A673 (cell line): ENCODE measurements at places on chromosomes 4 and X. TPM values are rescaled to one million over a fixed set of nuclear protein-coding genes. Genes with fewer than 3 reads are reported as not detected.

The RNF212 gene
- 2.4 and 2.8 TPM in 2 replicates for total RNA-seq

The TMEM156 gene
- not detected in 2 replicates for total RNA-seq

The GUCY1B1 gene
- total RNA-seq, result not detected in 2 replicates

The BST1 gene
- 2.1 and 2.4 TPM in 2 replicates for total RNA-seq

The NUDT11 gene
- 44.6 and 52.4 TPM in 2 replicates for total RNA-seq

The CDS1 gene
- 1.7 and 1.8 TPM in 2 replicates for total RNA-seq

The CPLX1 gene
- total RNA-seq, result 4.6 and 6.6 TPM in 2 replicates

The REST gene
- total RNA-seq, result 23.7 and 24.6 TPM in 2 replicates

The RAB39B gene
- 0.43 and 0.81 TPM in 2 replicates for total RNA-seq

The OPN1MW3 gene
- not detected in 2 replicates for total RNA-seq

DNA sequence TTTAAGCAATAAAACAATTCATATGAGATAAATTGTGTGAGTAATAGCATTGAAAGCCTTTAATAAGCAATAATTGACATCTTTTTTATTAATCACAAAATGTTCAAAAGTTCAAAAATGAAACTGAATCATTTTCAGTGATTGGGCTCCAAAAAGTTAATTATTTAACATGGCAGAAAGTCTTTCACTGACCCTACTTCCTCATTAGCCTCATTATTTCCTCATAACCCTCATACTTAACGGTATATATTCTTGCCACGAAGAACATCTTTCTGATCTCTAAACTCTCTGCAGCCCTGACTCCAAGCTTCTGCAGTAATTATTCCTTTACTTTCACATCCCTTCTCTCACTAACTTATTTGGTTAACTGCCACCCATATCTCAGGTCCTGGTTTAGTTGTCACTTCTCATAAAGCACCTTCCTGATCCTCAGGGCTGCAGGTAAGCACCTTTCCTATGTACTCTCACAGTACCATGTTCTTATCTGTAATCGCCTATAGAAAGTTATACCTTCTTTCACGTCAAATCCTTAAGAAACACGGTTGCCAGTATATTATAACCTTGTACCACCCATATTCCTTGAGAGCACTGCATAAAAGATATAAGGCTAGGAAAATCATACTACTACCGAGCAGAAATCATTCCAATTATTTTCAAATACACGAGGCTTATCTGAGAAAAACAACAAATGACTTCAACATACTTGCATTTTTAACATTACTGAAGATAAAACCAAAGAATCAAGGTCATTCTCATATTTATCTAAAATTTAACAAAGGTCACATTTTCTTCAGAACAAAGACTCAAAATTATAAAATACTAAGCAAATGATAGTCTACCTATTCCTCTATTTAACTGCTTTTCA is 72.2 kb downstream of the PPP3CA start:
- DNase-seq, result no peak

- no peak for DNase-seq
Observed at GRCh38 chr4:16439768-16440167, 213.5 kb upstream of the TAPT1 start.

GRCh38 chrX:84339507-84340364 is 151.7 kb upstream of the RPS6KA6 start:
- DNase-seq, result peak; percentile 14

DNA sequence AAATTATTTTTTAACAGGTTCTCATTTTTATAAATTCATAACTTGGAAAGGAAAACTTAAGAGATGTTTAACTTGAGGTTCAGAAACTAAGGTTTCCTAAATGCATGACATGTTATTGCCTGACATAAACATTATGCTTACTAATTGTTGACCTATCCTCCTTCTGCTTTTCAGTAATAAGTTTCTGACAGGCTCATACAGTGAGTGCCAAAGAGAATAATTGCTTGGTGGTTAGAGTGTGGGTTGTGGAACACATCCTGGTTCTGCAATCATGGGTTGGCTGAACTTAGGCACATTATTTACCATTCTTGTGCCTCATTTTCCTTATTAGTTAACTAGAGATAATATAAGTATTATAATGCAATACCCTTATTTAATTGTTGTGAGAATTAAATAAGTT is 56.5 kb downstream of the BMPR1B start:
- no peak for DNase-seq

DNA sequence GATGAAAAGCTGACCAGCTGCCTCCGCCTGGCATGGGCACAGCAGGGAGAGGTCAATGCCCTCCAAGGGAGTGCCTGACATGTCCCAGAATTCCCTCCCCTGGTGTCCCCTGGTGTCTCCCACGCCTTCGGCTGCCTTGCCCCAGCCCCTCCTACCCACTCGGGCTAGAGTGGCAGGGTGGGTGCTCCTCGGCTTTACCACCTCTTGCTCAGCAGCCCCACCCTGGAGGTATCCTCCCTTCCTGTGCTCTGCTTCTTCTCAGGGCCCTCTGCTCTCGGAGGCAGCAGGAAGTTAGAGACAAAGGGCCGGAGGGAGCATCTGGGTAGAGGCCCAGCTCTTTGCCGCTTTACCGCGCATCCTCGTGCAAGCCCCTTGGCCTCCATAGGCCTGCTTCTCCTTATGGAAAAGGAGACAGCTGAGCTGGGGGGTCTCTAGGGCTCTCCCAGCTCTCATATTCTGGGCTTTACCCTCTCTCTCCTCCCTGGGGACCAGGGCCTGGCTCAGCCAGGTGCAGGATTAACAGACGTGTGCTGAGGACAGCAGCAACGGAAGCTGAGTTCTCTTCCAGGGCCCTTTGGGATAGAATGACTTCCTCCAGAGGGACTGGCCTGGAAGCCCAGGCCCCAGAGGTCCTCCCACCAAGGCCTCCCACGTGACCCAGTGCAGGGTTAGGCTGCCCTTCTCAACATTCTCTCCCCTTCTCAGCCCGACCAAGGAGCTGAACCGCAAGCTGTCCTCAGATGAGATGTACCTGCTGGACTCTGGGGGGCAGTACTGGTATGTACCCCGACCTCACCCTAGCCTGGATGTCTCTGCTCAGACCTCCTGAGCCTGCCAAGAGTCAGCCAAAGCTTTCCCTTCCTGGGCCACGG is 17.2 kb downstream of the XPNPEP2 start:
- no peak for DNase-seq

DNA sequence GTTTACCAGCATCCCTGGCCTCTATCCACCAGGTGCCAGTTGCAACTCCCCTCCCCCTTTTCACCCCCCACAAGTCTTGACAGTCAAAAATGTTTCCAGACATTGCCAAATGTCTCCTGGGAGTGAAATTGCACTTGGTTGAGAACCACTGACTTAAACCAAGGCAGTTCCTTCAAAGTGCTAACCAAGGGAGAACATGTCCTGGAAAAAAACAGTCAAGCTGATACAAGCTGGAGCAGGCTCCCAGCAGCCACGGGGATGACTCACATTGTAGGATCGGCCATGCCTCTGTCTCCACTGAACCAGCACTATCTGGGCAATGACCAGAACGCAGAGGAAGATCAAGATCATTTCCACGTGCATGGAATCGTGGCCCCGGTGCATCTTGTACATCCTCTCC is 11.4 kb downstream of the RNF175 start:
- no peak for DNase-seq

DNA sequence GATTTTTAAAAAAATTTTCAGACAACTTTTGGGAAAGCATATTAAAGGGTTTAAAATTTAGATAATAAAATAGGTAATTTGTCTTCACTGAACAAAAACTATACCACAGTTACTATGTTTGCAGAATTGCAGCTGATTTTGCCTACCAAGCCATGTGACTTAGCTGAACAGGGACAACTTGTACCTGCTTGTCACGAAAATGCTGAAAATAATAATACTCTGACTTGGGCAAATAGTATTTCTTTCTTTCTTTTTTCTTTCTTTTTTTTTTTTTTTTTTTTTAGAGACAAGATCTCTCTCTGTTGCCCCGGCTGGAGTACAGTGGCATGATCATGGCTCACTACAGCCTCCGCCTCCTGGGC is 225.2 kb upstream of the PPP1R2C start:
- no peak for DNase-seq

DNA sequence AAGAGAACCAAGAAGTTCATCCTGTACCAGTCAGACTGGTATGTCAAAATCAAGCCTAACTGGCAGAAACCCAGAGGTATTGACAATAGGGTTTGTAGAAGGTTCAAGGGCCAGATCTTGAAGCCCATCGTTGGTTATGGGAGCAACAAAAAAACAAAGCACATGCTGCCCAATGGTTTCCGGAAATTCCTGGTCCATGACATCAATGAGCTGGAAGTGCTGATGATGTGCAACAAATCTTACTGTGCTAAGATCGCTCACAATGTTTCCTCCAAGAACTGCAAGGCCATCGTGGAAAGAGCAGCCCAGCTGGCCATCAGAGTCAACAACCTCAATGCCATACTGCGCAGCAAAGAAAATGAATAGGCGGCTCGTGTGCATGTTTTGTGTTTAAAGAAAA is 172.7 kb upstream of the MED14 start:
- DNase-seq, result no peak

- no peak for DNase-seq
Observed at GRCh38 chr4:47719576-47719975, 118.3 kb downstream of the CORIN start.

GRCh38 chrX:122500556-122500955 is 683.5 kb upstream of the GRIA3 start:
- DNase-seq, result no peak

DNA sequence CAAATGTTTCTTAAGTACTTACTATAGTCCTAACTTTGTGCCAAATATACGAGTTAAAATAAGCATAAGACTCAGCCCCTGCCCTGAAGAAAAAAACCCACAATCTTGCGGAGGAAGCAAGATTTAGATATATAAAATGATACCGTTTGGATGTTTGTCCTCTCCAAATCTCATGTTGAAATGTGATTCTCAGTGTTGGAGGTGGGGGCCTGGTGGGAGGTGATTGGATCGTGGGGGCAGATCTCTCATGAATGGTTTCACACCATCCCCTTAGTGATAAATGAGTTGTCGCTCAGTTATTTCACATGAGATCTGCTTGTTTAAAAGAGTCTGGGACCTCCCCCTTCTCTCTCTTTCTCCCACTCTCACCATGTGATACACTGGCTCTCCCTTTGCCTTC is 28.7 kb downstream of the EFHC2 start:
- DNase-seq, result no peak

GRCh38 chr4:160505724-160506123 is 1402.8 kb downstream of the RAPGEF2 start:
- DNase-seq, result no peak

GRCh38 chr4:99712099-99712498 is 54.5 kb upstream of the C4orf54 start:
- no peak for DNase-seq

DNA sequence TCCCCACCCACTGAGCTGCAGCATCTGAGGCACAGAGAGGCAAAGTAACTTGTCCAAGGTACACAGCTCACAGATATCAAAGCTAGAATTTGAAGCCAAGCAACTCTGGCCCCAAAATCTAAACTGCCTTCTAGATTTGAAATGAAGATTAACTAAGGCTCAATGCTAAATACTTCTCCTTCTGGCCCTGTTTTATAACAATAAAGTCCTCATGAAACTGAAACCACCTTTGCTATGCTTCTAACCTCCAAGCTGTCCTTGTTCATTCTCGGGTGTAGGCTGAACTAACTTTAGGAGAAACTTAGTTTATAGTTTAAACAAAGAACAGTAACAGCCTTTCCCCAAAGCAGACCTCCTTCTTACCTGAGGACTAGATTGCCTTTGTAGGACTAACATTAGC is 93.6 kb downstream of the DCTD start:
- DNase-seq, result no peak

DNA sequence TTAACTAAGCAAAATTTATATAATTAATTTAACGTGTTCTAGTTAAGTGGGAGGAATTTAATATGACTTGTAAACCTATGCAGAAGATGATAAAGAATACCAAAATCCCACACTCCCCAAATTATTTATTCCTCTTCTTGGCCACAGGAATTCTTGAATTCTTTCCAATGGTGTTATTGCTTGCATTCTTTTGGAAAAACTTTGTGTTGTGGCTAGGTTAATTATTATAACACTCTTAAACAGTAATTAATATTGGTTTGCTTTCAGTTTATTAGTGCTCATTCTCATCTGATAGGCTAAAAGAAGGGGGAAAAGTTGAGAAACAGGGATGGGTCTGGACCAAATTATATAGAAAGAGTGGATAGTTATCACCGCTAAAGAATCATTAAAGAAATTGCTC is 141.5 kb upstream of the PABPC4L start:
- DNase-seq, result no peak

GRCh38 chr4:113394730-113395530 is 345.5 kb downstream of the ANK2 start:
- DNase-seq, result peak; percentile 92

- no peak for DNase-seq
Observed at GRCh38 chr4:172818901-172819300, 349.7 kb upstream of the GALNT7 start.

DNA sequence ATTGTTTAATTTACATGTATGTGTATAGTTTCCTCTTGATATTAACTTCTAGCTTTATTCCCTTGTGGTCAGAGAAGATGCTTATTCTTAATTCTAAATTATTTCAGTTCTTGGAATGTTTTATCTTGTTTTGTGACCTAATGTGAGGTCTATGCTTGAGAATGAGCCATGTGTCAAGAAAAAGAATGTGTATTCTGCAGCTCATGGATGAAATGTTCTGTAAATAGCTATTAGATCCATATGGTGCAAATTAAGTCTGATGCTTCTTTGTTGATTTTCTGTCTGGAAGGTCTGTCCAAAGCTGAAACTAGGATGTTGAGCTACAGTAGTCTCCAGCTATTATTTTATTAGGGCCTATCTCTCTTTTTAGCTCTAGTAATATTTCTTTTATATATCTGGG is 187.3 kb upstream of the RASGEF1B start:
- no peak for DNase-seq

DNA sequence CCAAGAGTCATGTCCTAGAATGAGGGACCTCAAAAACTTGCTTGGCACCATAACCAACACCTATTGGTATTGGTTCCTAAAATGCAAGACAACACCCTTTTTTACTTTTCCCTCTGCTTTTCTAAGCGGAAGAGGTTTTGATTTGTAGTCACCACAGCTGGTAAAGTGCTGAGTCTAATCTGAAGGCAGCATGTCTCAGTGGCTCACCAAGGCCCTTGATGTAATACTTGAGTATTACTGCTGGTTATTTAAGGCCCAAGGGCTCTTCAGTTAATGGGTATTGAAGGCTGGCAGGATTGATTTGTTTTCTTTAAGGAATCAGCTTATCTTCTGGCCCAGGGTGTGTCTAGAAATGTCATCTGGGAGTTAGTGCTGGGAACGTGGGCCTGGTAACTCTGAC is 735.1 kb downstream of the GLUD2 start:
- no peak for DNase-seq

- no peak for DNase-seq
Observed at GRCh38 chr4:100100985-100101384, 89.3 kb downstream of the DDIT4L start.

DNA sequence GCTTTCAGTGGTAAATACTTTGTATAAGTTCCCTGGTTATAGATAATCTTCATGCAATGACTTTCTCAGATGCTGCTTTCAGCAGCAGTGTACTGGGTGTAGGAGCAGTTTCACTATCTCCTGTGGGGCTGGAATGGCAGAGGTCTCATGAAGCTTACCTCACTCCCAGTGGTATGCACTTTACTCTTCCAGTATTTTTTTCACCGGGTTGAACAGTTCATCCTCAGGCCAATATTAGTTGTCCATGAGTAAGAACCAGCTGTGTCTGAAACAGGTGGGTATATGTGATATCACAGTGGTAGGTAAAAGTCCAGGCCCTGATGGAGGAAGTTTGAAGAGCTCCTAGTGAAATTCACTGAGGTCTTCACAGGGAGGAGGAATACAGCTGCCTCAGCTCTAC is 351.5 kb upstream of the EMCN start:
- DNase-seq, result no peak
